PC-3 (cell line): ENCODE measurements at places on chromosomes 12 and 14. TPM values are rescaled to one million over a fixed set of nuclear protein-coding genes. Genes with fewer than 3 reads are reported as not detected.
A peak's percentile ranks its signal among the peaks of the same experiment; 100 is the strongest.

CCDC197 gene
- total RNA-seq: not detected in 2 replicates

- peaks cover 3% of the 10 kb centered on the region; the same call in 1 of the 2 replicates for H3K4me1 ChIP-seq
- no peaks in the 10 kb centered on the region for H3K36me3 ChIP-seq
- no peak for DNase-seq
- H3K27me3 ChIP-seq: no peaks in the 10 kb centered on the region
These were observed 18.9 kb upstream of the LRTM2 start for GRCh38 chr12:1801303-1801975.

NID2 gene
- 2.5 and 3.1 TPM in 2 replicates for total RNA-seq

- no peak overlapping the region for H3K27ac ChIP-seq
- no peak overlapping the region for H3K4me3 ChIP-seq
- no peaks in the 10 kb centered on the region for H3K36me3 ChIP-seq
- no peak for DNase-seq
- H3K4me1 ChIP-seq: no peaks in the 10 kb centered on the region
These were observed 23.4 kb downstream of the SERPINA1 start for GRCh38 chr14:94364964-94365363.

MYO1H gene
- total RNA-seq: not detected in 2 replicates

GRCh38 chr14:99415496-99416281 is 65.0 kb downstream of the SETD3 start:
- DNase-seq: peak; percentile 88
- H3K4me1 ChIP-seq: no peaks in the 10 kb centered on the region
- no peak overlapping the region for H3K27ac ChIP-seq
- no peaks in the 10 kb centered on the region for H3K27me3 ChIP-seq
- no peak overlapping the region for H3K4me3 ChIP-seq
- H3K36me3 ChIP-seq: no peaks in the 10 kb centered on the region

GLT8D2 gene
- total RNA-seq: 1.6 TPM in 2 replicates

PDE3A gene
- total RNA-seq: 0.58 and 2.0 TPM in 2 replicates

GRCh38 chr12:94286583-94287244 is 138.3 kb downstream of the PLXNC1 start:
- DNase-seq: no peak
- no peak overlapping the region for H3K27ac ChIP-seq
- peaks cover 20% of the 10 kb centered on the region for H3K4me1 ChIP-seq
- H3K27me3 ChIP-seq: no peaks in the 10 kb centered on the region
- H3K36me3 ChIP-seq: no peaks in the 10 kb centered on the region
- no peak overlapping the region for H3K4me3 ChIP-seq

DNA sequence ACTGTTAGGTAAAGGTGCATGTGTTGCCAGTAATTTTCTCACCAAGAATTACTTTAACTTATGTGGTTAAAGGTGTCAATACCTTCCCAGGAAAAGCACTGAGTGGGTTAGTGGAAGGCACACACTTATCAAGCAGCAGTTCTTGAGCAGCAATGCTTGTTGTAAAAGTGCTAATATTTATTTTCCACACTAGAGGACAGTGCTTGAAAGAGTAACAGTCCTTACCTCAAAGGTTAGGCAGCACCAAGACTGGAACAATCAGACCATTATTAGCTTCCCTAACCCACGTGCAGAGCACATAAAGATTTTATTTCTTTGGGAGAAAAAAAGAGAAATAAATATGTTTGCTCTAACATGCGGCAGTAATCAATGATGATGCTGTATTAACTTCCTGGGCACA is 48.8 kb upstream of the KRR1 start:
- peak; percentile 63 for DNase-seq
- no peak overlapping the region for H3K4me3 ChIP-seq
- H3K4me1 ChIP-seq: peaks cover 12% of the 10 kb centered on the region
- no peaks in the 10 kb centered on the region for H3K27me3 ChIP-seq
- no peaks in the 10 kb centered on the region for H3K36me3 ChIP-seq
- H3K27ac ChIP-seq: no peak overlapping the region

DNA sequence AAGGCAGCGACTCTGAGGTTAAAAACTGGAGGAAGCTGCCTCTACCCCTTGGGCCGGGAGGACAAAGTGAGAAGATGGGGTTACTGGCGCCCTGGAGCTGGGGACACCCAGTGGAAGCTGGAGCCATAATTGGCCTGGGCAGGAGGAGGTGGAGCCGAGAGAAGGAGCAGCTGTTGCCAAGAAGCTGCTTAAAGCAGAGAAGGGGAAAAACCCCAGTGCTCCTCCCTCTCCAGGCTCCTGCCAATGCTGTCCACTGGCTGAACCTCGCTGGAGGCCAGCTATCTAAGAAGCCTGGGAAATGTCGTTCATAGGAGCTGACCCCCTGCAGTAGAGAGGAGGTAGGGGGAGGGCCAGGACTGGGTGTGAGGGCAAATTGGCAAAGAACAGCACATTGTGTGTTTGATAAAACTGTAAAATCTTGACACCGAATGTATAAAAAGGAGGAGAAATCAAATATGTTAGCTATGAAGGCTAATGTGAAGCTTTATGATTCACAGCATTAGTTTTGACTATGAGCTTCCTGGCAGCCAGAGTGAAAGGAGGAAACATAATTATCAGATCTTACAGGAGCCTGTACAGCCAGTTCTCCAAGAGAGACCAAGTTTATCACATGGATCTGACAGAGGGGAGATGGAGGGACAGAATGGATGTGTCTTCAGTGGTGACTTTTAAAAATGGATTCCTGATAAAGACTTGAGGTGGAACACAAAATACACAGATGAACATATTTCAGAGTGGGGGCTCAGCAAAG is 9.5 kb downstream of the HHIPL1 start:
- no peak overlapping the region for H3K4me3 ChIP-seq
- H3K36me3 ChIP-seq: no peaks in the 10 kb centered on the region
- H3K27ac ChIP-seq: no peak overlapping the region
- H3K27me3 ChIP-seq: no peaks in the 10 kb centered on the region

GRCh38 chr14:94945615-94946014 is 175.7 kb upstream of the GSC start:
- no peaks in the 10 kb centered on the region for H3K36me3 ChIP-seq
- no peak overlapping the region for H3K27ac ChIP-seq
- no peaks in the 10 kb centered on the region for H3K4me1 ChIP-seq
- DNase-seq: no peak
- no peak overlapping the region for H3K4me3 ChIP-seq
- peaks cover 5% of the 10 kb centered on the region; the same call in 1 of the 2 replicates for H3K27me3 ChIP-seq

DNA sequence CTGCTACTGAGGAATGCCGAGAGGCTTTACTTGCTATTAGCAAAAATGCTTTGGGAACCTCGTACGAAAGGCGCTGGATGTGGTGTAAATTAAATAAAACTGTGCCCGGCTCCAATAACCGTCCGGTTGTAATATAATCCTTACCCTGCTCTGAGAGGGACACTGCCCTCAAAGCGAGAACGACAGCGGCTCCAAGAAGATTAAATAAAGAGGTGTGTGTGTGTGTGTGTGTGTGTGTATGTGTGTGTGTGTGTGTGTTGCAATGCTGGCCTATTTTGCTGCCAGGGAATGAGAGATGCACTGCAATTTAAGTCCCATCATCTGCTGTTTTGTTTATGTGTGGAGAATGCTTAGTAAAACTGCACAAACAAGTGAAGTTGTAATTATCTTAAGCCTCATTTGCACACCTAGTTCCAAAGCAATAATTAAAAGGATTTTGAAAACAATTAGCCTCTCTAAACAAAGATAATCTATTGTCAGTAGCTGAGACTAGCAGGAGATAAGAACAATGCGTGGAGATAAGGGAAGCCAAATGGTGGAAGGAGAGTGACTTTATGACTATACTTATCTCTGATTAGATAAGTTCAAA is 1.2 kb upstream of the SIX1 start:
- peak; percentile 53 for DNase-seq
- H3K27ac ChIP-seq: no peak overlapping the region
- no peaks in the 10 kb centered on the region for H3K27me3 ChIP-seq
- H3K4me3 ChIP-seq: peak overlapping the region; percentile 75

BCL11B gene
- total RNA-seq: 0.73 and 1.7 TPM in 2 replicates

DNA sequence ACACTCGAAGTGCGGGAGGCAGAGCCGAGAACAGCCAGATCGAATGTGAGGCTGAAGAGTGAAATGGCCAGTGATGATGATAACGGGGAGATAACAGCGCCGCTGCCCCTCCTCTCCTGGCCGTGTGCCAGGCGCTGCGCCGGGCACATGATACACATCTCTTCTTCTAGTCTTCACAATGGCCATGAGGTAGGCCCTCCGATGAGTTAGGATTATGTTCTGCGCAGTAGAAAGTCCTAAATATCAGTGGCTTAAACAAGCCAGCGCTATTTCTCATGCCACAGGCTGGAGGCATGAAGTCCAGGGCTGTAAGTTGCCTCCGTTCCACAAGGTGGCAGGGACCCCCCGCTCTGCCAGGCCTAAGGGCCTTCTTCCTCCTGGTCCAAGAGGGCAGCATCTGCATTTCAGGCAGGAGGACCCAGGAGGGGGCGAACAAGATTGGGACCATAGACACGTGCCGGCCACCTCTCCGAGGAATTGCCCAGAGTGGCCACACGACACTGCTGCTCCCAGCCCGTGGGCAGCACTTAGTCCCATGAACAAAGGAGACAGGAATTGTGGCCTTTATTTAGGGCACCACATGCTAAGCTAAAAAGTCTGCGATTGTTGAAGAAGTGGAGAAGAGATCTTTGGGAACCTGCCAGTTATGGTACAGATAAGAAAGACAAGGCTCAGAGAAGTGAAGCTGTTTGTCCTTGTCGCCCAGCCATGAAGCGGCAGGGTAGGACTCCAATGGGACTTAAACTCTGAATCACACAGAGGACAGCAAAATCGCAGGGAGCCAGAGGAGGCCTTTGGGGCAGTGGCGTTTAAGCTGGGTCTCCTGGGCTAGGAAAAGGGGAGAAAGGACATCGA is 10.9 kb upstream of the HVCN1 start:
- H3K4me1 ChIP-seq: 0 out of 2 replicates have a peak, but pooled peaks cover 6% of the 10 kb centered on the region
- no peak for DNase-seq
- H3K27me3 ChIP-seq: no peaks in the 10 kb centered on the region
- H3K36me3 ChIP-seq: no peaks in the 10 kb centered on the region
- H3K4me3 ChIP-seq: no peak overlapping the region

DNA sequence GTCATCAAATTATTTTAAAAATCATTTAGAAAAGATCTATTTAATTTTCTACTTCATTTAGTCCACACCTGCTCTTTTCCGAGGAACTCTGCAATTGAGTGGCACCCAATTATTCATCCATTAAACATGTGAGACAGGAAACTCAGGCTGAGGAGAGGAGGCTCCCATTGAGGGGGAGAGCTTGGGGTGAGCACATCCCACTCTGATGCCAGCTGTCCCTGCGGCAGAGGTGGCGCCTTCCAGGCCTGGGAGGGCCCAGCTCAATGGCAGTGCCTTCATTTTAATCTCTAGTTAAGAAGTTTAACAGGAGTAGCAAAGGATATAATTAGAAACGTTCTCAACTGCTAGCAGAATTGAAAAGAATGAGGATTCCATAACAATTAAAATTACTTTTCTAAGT is 92.0 kb downstream of the ITPR2 start:
- H3K27me3 ChIP-seq: no peaks in the 10 kb centered on the region
- H3K4me3 ChIP-seq: no peak overlapping the region
- no peak overlapping the region for H3K27ac ChIP-seq
- H3K4me1 ChIP-seq: peaks cover 12% of the 10 kb centered on the region
- no peak for DNase-seq

DNA sequence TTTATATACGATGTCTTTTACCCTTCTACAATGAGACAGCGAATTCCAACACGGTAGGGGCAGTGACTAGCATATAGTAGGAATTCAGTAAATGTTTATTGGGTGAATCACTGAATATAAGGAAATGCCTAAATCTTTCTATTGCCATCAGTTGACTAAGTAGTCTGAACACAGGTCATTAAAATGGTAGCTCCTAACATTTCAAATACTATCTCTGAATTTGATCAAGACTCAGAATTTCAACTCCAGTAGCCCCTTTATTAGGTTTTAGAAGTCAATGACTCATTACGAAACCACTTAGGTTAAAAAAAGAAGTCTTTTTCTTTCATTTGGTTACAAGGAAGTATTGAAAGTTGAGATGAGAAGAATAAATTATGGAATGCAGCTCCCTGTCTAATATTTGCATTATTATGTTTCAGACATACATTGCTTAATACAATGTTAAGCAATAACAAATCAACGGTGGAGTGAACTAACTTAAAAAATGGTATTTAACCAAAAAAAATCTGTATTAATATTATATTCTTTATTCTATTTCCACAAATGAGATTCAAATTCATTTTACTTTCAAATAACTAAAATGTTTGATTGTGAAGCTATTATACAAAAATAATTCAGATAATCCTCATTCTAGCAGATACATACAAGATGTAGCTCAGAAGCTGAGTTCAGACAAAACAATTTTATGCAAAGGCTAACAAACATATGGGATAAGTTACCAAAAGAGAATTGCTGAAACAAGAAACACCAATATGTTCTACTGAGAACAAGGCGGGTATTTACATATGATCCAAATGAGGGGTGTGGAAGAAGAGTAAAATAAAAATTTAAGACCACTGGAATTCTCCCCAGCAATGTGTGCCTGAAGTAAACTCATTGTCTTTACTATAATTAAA is 302.7 kb downstream of the CEP128 start:
- no peaks in the 10 kb centered on the region for H3K27me3 ChIP-seq
- peak; percentile 96 for DNase-seq
- peaks cover 46% of the 10 kb centered on the region for H3K4me1 ChIP-seq
- peak overlapping the region; percentile 87 for H3K27ac ChIP-seq
- H3K4me3 ChIP-seq: 0 out of 2 replicates have a peak overlapping the region, but pooled peaks have one; percentile 2

- peak; percentile 93 for DNase-seq
- H3K4me1 ChIP-seq: peaks cover 31% of the 10 kb centered on the region
- H3K27ac ChIP-seq: peak overlapping the region; percentile 83
- H3K36me3 ChIP-seq: no peaks in the 10 kb centered on the region
These were observed 17.9 kb downstream of the ZFP36L1 start for GRCh38 chr14:68774771-68775613.

DNA sequence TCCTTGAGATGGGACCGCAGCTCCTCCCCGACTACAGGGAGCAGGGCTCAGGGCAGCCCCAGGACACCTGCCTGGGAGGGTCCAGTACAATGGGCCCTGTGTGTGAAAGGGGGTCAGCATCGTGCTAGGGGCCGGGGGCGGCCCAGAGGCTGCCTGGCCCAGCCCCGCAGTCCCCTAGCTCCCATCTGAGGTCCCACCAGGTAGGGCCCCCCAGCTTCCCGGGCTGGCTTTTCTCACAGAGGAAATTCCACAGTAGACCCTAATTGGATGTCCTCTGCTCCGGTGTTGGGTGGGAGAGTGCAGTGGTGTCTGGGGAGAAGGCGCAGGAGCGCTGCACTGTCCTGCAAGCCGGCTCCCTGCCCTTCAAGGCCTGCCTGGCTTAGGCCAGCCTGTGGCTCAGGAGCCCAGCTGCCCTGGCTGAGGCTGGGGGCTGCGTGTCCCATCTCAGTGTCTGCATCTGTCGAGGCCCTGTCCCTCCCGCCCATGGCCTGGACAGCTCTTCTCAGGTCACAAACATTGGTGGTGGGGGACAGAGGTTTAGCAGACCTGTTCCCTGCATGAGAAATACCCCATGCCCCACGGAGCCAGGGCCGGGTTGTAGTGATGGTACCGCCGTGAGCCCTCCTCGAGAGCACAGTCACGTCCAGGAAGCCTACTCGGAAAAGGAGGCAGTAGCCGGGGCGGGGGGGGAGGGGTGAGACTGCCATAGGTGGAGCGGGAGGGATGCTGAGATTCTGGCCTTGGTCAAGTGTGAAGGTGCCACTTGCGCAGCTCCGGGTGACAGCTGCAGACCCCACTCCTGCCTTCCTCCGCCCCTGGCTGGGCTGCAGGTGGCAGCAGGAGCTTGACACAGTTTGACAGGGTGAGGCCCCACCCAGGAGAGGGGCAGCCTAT is 11.6 kb downstream of the HIP1R start:
- H3K27me3 ChIP-seq: no peaks in the 10 kb centered on the region
- H3K27ac ChIP-seq: no peak overlapping the region
- no peak for DNase-seq

GRCh38 chr12:16165506-16165905 is 112.0 kb downstream of the SLC15A5 start:
- H3K36me3 ChIP-seq: no peaks in the 10 kb centered on the region
- no peak overlapping the region for H3K27ac ChIP-seq
- peaks cover 13% of the 10 kb centered on the region; the same call in 1 of the 2 replicates for H3K27me3 ChIP-seq
